ENCODE measurements at places on chromosomes 12 and 14.

GRCh38 chr14:63647696-63648410 is 6.2 kb upstream of the WDR89 start:
- DNase-seq: no peak

GRCh38 chr12:26795910-26796309 is 37.1 kb downstream of the ITPR2 start:
- no peak for DNase-seq

DNA sequence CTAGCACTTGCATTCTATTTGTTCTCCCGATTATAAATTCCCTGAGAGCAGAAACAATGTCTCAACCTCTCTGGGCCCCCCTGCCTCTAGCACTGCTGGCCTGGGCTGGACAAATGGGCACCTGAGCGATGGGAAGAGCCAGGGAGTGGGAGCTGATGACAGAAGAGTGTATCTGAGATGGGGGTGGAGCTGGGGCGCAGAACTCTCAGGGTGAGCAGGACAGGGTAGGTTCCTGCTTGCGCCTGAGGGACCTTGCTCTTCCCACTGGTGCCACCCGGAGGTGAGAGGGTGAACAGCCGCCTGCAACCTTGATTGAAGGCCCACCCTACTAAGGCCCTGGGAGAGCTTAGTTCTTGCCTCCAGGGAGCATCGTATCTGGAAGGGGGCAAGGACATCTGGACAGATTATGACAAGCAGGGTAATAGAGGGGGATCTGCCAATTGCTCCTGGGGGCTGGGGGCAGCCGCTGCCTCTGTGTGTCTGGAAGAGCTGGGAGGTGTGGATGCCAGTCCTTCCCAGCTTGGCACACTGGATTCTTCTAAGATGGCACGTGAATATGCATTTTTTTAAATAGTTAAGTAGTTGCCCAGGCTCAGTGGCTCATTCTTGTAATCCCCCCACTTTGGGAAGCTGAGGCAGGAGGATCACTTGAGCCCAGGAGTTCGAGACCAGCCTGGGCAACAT is 43.0 kb upstream of the TSPAN9 start:
- peak; percentile 70 for DNase-seq

DNA sequence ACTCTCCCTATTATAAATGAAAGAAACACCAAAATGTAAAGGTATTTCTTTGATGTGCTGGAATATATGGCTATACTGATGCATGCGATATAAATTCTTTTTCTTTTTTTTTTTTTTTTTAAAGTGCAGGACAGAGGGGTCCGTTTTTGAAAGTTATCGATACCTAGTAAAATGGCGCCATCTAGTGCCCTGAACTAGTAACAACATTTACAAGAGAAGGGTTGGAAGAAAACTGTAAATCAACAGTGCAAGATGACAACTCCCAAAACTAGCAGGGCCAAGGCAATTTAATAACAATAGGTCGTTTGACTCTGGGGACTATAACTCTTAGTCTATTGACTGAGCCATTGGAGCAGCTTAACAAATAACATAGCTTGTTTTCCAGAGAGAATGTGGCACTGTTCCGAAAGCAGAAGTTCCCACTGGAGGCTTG is 137.7 kb downstream of the SPTSSA start:
- DNase-seq: no peak

GRCh38 chr12:25397001-25397400 is 146.3 kb upstream of the KRAS start:
- no peak for DNase-seq

DNA sequence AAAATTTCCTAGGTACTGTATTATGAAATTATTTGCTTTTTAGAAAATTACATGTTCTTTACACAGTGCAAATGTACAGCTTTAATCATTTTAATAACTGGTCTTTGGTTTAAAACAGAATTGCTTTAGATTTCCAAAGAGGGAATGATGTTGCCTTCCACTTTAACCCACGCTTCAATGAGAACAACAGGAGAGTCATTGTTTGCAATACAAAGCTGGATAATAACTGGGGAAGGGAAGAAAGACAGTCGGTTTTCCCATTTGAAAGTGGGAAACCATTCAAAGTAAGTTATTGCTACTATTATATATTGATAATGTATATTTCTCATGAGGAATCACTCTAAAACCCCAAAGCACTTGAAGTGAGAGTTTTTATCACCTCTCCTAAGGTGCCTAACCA is 13.4 kb downstream of the LGALS3 start:
- DNase-seq: no peak

- DNase-seq: no peak
Measured at GRCh38 chr14:80037349-80037748, 174.0 kb downstream of the DIO2 start.

DNA sequence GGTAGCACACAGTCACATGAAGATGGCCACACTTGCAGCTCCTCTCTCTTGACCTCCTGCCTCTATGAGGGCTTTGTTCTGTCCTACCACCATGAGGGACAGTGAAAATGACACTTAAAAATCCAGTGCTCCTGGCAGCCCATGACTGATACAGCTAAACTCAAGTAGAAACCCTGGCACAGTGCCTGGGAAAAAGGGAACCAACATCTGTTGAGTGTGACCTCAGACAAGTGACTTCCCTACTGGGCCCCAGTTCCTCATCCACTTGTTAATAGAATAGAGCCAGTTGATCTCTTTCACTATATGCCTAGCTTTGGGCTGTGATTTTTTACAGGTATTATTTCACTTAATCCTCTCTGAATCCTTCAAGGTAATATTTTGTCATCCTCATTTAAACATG is 4.8 kb downstream of the GUCY2C start:
- DNase-seq: no peak

- DNase-seq: no peak
Measured at GRCh38 chr12:27293463-27293862, 39.2 kb upstream of the BMAL2 start.

DNA sequence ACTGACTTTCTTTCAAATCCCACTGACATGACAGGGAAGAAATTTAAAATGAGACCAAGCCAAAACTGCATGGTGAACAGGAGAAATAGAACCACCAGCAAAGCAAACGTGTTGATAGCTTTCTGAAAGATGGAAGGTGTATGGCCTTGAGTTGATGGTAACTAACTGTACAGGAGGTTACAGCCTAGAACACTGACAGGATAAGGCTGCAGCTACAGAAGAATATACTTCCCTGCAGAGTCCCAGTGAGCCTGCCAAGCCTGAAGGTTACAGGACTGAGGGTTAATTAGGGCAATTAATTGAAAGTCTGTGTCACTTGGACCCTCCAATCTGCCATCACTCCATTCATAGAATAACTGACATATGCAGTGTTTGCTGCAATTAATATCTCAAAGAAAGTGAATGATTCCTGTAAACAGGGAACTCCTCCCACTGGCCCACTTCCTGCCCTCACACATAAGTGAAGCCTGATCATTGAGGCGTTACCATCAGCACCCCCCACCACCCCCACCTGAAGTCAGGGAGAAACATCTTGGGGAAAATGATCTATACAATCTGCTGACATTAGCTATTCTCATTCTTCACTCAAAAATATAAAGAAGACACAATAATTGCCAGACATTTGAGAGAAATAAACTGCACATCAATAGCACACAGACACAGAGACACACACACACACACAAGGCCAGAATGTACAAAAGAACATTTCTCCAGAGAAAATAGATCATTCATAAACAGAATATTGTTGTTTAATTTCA is 73.4 kb downstream of the GTF2A1 start:
- DNase-seq: no peak

DNA sequence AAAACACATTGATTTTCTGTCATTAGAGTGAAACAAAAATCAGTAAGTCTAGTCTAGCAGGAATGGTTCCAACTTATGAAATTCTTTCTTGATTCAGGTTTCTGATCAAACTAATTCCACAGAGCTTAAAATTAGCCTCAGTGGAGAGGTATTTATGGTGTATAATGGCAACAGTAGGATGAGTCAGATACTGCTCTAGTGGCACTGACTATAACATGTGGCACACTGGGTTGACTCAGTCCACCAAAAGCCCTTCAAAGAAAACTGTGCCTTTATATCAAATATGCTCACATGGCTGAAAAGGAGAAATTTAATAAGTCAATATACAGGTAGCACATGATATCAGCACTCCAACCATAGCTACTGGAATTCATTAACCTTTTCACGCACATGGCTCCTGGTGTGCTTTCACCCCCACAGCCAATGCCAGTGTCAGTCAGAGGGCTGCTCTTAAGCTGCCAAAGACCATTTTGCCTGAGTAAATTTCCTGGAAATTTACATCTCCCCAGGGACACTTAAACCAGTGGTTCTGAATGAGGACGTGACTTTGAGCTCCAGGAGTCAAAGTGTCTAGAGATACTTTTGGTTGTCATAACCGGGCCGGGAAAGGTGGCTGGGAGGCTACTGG is 21.7 kb upstream of the CATSPERB start:
- DNase-seq: no peak

DNA sequence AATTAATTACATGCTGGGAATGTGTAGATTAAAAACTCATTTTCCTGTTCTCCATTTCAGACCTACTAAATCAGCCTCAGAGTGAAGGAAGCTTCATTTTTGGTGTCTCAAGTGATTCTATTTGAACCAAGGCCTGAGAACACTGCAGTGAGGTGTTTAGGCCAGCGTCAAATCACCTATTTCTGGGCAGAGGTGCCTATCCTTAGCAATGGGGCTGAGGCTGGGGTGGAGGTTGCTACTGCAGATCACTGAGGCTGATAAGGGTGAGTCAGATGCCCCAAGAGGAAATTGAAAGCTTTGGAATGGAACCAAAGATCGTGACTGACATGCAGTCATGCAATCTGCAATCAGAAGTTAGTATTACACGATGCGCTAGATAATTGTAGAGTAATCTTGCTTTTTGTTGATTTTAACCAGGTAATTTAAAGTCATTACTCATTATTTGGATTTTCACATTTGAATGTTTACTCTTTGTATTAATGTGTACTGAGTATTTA is 4.4 kb downstream of the TXNRD1 start:
- DNase-seq: peak; percentile 79

DNA sequence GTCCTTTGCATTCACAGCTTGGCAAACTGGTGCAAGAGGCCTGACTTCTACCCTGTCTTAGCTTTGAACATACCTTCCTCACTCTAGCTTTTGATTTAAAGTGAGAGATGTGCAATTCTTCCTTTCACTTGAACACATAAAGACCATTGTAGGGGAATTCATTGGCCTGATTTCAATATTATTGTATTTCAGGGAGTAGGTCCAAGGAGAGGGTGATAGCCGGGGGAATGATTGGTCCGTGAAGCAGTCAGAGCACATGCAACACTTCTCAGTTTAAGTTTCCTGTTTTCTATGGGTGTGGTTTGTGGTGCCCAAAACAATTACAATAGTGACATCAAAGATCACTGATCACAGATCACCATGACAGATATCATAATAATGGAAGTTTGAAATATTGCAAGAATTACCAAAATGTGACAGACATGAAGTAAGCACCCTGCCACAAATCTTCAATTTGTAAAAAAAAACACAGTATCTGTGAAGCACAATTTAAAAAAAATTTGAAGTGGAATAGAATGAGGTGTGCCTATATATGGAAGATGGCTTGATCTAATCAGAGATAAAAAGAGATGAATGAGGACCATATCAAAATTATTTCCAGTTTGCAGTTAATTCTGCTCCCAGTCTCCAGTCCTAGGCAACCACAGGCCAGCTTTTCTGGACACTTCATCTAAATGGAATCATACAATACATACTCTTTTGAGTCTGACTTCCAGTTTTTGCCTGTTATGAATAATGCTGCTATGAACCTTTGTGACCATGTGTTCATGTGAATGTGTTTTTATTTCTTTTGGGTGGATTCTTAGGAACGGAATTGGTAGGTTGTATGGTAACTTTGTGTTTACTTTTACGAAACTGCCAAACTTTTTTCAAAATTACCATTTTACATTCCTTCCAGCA is 23.2 kb downstream of the BORCS5 start:
- peak; percentile 27 for DNase-seq

- peak; percentile 65 for DNase-seq
Measured at GRCh38 chr12:27332714-27333402, at the start of gene BMAL2. Gene BMAL2, plus strand, starts transcription at chr12:27332836. Its CDS starts 237 bp downstream, at chr12:27333073.

DNA sequence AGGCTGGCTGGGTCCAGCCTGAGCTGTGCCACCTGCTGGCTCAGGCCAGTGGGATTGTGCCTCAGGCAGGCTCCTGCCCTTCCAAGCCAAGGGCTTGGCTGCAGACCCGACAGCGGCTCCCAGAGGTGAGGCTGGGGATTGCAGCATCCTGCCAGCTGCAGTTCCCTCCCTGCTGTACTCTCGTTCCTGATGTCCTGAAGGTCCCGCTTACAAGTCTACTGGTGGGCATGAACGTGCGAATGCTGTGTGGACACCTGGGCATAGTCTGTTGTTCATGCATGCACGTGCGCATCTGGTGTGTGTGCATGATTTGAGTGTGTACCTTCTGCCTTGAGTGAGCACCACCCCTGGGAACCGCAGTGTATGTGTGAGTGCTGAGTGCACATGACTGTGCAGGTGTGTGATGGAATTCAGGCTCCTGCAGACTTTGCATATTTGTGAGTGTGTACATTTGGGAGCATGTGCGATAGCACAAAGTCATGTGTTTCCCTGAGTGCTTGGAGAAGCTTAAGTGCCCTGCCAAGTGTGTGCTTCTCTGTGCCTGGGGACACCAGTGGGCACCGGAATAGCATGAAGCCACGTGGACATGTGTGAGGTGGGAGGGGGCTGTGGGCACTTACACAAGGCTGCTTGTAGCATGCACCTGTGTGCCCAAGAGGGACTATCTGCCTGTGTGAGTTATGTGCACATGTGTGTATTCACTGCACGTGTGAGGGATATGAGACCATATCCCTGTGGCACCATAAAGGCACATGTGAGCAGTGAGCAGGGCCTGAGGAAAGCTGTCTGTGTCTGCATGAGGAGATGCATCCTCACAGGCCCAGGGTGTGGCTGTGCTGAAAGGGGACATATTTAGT is 19.3 kb upstream of the KRT7 start:
- peak; percentile 70 for DNase-seq

- DNase-seq: no peak
Measured at GRCh38 chr14:91743305-91743653, 11.4 kb upstream of the CATSPERB start.

DNA sequence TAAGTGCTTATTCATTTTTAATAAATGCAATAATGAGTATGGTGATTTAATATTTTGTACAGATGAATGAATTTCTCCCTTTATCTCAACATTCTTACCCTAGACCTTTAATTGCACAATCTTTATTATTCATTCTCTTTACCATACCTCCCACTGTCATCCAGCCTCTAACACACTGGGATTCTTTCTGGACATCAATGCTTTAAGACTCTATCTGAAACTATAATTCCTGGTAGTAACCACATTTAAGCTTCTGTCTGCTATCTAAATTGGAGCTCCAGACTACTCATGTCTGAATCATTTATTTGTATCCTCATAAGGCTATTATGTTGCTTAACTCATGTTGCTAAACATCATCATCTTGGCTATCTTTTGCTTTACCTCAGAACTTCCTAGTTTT is 270.2 kb downstream of the ALG10B start:
- DNase-seq: no peak
